Body of pancreas (tissue), 4 donors: ENCODE measurements at places on chromosomes 11 and 22.

DNA sequence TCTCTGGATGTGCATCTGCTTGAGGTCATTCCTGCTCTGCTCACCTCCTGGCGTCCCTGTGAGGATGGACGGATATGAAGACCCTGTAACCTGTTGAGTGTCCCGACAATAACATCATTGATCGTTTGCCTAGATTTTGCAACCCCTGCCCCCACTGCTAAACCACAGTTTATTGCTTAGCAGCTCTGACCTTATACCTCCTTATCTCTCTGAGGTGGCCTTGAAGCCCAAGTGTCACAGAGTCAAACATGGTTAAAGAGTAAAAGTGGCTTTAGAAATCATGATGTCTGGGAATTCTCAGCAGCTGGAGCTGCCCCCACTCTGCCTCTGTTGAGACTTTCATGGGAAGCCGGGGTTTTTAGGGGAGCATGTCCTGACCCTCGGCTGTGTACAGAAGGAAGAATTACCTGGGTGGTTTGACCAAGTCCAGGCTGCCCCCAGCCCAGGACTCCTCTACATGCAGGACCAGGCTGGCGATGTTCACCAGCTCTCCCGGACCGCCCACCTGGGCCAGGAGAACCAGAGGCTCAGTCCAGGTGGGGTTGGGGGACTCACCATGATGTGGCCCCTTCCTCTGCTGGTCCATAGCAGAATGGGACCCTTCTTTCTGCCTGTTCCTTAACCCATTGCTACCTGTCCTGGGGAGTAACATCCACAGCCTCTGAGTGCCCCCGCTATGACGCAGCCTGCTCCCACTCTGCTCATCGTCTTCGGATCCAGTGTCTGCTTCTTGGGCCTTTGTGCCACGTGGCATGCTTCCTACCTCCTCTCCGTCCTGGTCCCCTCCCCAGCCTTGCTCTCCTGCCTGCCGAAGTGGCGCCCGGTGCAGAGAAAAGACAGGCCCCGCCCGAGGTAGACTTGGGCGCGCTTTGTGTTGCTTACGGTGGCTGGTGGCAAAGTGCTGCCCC lies 33.4 kb upstream of the FTH1 start:
- no peak for DNase-seq

- DNase-seq, result peak; percentile 58
Observed at GRCh38 chr11:47233989-47234668, 14.5 kb downstream of the ACP2 start.

GRCh38 chr22:30212363-30212995 lies 34.1 kb downstream of the LIF start:
- peak; percentile 85 for DNase-seq

GRCh38 chr11:91435694-91436395 lies 788.8 kb upstream of the FAT3 start:
- no peak for DNase-seq

DNA sequence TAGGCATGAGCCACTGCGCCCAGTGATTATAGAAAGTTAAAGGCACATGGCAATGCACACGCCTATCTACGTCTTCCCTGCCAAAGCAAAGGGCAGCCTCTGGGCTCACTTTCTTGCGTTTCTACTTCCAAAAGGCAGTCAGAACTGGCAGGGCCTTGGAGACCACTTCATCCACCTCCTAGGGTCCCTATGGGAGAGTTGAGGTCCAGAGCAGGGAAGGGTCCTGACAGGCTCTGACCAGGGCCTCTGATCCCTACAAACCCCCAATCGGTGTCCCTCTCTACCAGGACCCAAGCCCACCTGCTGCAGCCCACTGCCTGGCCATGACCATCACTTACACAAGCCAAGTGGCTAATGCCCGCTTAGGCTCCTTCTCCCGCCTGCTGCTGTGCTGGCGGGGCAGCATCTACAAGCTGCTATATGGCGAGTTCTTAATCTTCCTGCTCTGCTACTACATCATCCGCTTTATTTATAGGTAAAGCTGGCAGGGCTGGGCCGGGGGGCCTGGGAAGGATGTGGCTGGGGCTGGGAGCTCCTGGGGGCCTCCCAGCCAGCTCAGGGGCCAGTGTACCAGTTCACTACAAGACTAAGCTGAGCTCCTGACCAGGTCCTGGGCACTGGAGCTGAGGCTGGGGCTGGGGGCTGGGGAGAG lies 1.5 kb downstream of the BEST1 start:
- no peak for DNase-seq

DNA sequence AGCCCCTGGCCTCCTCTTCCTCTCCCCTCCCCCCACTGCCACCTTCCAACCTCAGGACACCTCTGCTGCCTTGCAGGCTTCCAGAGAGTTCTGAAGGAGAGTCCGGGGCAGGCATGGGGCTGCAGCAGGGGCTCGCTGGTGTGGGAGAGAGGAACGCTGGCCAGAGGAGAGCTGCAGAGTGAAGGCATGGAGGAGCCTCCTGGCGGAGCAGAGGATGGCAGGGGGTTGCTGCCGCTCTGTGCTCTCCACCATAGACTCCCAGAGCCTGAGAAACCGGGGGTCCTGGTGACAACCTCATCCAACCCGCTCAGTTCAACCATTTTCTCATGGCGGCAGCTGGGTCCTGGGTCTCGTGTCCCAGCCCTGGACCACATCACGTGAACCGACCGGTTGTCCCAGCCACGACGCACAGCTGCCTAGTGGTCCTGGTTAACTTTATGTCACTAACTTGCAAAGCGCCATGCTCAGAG lies 17.5 kb downstream of the MRGPRG start:
- DNase-seq, result no peak

GRCh38 chr11:31940371-31941037 lies 129.4 kb upstream of the PAX6 start:
- DNase-seq, result peak; percentile 16

DNA sequence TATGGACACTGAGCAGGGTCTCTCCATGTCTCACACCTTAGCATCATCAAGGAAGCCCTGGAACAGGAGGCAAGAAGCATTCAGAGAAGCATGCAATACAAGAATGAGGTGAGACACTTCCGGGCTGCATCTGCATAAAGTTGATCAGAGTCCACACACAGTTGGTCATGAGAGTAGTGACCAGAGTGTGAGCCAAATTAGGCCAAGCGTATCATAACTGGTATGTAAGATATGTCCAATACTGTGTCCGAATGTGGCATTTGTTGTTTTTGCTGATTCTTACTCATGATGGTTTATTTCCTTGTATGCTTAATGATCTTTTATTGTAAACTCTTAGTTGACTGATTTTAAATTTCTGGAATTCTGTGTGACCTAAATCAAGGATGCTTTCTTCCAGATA lies 315.7 kb downstream of the INSC start:
- DNase-seq, result no peak
